Ecto neural progenitor cell (in vitro differentiated cells): ENCODE measurements at places on chromosomes 2 and 18.

DNA sequence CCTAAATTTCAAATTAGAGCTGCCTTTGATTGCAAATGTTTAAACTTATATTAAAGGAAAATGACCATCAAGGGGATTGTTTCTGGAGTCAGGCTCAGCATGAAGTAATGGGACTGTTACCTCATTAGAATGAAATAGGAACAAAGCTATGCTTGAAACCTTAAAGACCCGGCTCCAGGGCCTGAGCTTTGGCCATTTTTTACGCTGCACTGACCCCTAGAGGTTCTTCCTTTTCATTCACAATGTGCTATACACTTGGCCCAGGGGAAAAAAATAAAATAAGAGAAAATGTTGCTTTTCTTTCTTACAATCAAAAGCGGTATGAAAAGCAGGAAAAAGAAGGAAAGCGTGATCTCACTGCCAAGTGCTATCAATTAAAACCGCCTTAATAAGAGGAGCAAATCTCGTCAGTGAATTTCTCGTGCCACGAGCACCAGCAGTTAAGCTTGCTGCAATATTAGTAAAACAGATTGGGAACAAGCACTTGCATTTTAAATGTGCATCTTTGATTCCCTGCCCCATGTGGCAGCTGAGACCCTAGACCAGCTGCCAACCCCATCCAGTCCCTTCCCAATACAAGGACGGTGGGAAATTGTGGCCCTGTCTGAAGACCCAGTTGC is 96.6 kb downstream of the MBD2 start:
- DNase-seq = peak; percentile 61

DNA sequence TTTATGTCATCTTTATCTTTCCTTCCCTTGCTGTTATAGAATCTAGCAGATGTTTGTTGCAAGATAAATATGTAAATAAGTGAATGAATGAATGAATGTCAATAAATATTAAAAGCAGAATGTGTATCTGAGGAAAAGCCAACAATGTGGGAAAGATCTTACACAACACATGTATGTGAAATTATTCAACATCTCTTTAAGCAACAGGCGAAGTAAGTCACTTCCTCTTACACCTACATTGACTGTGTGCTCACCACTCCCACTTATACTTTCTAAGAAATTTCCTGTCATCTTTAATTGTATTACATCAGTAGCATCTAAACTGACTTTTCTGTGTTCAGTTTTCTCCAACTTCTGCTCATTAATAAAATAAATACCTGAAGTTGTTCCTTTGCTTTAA is 43.0 kb downstream of the RAD51AP2 start:
- no peak for DNase-seq

GRCh38 chr2:178513876-178514275 is 33.6 kb downstream of the PLEKHA3 start:
- DNase-seq = no peak

DNA sequence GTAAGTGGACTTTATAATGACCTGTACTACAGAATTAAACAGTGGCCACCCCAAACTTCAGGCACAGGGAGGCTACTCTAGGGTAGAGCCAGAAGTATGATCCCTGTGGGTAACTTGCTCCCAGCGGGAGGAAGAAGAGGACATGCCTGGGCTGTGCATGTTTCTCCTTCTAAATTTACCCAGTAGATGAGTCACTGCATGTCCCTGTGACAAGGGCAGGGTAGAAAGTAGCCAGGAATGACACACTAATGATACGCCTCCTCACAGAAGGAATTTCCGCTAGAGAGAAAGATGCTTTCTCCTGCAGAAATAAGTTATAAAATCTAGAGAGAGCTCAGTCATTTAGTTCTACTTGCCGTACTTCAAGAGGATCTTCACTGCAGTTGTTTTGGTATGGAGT is 7.5 kb downstream of the ACYP2 start:
- DNase-seq = no peak

DNA sequence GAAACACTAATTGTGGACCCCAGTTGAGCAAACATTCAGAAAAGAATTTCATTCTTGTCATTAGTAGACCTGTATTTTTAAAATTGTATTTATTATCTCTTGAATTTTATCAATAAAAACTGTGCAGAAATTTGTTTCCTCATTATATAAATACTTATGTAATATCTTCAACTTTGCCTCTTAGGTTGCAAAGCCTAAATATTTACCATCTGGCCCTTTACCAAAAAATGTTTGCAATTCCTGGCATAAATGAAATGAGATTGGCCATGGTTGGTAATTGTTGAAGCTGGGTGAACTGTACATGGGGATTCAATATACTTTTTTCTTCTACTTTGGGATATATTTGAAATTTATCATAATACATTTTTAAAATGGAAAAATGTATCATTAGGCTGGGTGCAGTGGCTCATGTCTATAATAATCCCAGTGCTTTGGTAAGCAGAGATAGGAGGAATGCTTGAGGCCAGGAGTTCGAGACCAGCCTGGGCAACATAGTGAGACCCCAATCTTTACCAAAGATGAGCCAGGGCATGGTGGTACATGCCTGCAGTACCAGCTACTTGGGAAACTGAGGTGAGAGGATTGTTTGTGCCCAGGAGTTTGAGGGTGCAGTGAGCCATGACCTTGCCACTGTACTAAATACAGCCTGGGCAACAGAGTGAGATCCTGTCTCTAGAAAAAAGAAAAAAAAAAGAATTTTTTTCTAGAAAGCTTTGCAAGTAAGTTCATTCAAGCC is 89.0 kb downstream of the SLC66A3 start:
- DNase-seq = no peak

DNA sequence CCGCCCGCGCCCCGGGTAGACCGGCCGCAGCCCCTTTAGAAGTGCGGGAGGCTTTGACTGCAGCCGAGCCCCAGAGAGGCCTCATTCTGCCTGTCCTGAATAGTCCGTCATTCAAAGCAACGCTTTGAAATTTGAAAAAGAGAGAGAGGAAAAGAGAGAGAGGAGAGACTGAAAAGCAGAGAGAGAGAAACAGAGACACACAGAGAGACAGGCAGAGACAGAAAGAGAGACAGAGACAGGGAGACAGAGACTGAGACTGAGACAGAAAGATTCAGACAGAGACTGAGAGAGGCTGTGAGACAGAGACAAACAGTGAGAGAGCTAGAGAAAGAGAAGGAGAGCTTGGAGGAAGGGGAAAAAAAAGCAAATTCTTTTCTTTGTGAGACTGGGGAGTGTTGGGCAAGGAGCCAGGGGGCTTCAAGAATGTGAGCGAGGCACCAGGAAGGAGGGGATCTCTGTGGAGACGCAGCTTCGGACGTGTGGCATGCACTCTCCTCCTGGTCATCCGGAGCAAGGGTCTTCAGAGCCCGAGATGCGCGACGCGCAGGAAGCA is 73.1 kb downstream of the MYCN start:
- no peak for DNase-seq

DNA sequence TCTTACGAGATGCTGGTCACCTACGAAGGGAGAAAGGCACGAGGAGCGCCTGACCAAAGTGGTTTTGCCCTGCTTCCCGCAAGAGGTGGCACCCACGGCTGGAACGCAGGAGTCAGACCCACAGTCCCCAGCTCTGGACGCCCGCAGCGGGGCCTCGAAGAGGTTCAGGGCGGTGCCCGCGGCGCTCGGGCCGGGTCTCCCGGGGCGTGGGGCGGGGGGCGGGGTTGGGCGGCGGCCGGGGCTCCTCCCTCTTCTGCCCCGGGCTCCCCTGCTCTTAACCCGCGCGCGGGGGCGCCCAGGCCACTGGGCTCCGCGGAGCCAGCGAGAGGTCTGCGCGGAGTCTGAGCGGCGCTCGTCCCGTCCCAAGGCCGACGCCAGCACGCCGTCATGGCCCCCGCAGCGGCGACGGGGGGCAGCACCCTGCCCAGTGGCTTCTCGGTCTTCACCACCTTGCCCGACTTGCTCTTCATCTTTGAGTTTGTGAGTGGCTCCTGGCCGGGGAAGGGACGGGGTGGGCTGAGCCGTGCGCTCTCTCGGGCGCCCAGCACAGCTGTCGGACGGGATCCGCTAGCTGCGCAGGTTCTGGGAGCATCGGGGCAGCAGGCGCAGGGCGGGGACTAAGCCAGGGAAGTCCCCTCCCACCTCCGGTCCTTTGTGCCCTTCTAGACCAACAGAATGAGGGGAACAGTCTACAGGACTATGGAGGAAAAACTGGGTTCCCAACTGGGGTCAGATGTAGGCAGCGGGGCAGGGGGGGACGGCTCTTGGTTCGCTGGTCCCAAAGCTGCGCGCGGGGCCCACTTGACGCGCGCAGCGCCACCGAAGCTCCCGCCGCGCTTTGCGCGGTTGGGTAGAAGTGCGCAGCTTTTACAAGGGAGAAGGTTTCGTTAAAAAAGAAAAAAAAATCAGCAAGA is at the start of gene MAL:
TSS of gene MAL (plus strand) at position 303 of the 914 bp plus-strand sequence. CDS start at position 388, 85 bp downstream.
- no peak for DNase-seq

DNA sequence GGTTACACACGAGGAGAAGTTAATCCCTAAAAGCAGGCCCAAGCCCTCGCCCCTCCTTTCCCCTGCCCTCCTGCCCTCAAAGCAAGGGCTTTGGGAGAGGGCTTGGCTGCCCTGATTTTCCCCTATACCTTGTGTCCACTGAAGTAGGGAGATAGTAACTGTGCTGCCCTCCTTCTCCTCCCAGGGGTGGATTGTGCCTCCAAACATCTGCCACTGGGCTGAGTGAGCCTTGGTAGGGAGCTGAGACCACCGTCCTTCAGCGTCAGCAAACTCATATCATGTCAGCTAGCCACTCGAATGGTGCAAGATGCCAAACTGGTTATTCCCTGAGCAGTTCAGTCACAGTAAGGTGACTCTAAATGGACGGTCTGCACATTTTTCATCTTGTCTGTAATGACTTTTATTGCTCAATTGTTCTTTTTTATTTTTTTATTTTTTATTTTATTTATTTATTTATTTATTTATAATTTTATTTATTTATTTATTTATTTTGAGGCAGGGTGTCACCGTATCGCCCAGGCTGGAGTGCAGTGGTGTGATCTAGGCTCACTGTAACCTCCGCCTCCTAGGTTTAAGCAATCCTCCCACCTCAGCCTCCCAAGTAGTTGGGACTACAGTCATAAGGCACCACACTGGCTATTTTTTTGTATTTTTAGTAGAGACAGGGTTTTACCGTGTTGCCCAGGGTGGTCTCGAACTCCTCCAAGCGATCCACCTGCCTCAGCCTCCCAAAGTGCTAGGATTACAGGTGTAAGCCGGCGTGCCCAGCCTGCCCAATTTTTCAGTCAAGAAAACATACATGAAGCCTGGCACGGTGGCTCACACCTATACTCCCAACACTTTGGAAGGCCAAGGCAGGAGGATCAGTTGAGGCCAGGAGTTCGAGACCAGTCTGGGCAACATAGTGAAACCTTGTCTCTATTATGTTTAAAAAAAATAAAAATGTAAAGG is 8.7 kb downstream of the PCBP1 start:
- DNase-seq = no peak

GRCh38 chr2:214310319-214310718 is 100.5 kb upstream of the VWC2L start:
- DNase-seq = no peak

DNA sequence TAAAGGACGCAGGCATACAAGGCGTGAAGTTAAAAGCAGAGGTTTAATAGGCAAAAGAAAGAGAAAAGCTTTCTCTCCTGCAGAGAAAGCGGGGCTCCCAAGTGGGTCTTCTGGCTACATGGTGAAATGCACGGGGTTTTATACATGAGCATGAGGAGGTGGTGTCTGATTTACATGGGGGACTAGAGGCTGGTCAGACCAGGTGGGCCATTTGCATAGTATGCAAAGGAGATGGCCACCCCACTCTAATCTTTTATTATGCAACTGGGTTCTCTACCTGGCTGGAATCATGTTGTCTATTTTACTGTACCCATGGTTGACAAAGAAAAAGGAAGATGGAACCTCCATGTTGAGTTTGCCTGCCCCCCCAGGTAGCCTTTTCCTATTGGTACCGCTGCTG is 356.2 kb downstream of the KCNJ3 start:
- no peak for DNase-seq

GRCh38 chr2:112768432-112768831 is 4.0 kb upstream of the CKAP2L start:
- no peak for DNase-seq

- DNase-seq = no peak
These were observed 30.0 kb upstream of the SCRN3 start for GRCh38 chr2:174365571-174365970.

DNA sequence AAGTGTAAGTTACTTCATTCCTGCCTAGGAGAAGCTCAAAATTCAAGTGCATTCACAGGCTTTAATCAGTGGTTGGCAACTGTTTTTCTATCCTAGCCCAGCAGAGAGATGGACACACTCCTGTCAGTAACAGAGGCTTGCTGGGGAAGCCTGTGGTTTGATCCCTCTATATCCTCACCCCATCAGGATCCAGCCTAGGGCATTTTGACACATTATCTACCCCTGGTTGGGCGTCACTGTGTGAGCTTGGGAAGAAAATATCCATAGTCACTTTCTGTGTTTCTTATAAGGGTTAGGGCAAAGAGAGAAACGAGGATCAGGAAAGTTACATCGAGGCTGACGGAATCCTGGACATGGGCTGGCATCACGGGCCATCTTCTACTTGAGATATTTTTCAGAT is 10.0 kb downstream of the NT5DC4 start:
- no peak for DNase-seq

DNA sequence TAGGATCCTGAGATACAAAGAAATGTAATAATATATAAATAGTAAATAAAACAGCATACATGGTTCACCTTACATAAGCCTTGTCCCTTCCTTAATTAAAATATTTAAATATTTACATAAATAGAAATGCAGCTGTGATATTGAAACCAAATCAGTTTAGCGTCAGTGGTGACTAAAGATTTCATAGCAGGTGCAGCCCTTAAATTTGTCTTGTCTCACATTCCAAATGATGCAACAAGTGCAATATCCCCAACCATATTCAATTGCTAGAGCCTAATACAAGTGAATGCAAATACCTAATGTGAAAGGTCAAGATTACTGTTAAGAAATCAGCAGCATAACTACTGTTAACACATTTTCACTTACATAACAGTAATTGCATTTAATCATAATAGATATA is 539.5 kb downstream of the NYAP2 start:
- no peak for DNase-seq

GRCh38 chr2:38959938-38960608 is 70.4 kb downstream of the ARHGEF33 start:
- DNase-seq = peak; percentile 80

GRCh38 chr2:26469092-26469710 is 8.7 kb downstream of the OTOF start:
- peak; percentile 75 for DNase-seq

- peak; percentile 6 for DNase-seq
These were observed 19.6 kb upstream of the YPEL5 start for GRCh38 chr2:30127016-30127893.

DNA sequence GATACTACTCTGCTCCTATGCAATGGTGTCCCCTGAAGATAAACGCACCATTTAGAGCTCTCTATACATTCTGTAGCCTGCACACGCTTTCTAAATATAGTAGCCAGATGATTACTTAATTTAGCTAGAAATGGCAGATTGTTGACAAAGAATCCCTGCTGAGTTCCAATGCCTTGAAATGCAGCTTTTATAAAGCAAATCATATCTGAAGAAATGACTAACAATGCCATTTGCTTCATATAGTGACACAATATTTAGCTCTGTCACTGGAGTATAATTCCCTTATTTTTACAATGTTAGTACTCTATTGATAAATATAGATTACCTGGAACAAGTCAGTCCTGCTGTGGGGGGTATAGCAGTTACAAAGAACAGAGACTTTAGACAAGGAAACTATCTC is 166.2 kb downstream of the CDCA7 start:
- DNase-seq = no peak
